ENCODE measurements at places on chromosomes 12 and 14.

DNA sequence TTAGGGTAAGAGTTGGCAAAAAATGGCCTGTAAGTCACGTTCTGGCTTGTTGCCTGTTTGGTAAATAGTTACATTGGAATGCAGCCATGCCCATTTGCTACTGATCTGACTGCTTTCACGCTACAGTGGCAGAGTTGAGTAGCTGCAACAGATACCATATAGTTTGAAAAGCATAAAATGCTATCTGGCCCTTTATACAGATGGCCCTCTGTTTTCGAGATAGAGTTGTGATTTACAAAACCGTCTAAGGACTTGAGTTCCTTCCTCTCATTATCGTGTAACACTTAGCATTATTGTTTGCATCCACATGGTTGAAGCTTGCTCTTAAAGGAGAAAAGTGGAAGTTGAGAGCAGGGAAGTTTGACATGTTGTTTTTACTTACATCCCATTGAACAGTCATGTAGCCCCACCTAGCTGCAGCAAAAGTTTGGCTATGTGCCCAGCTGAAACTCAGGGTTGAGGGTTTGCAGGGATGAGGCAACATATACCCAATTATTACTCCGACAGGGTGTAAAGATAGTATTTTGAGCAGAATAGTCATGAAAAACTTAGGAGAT lies 11.3 kb upstream of the SCFD1 start:
- no peak for DNase-seq

DNA sequence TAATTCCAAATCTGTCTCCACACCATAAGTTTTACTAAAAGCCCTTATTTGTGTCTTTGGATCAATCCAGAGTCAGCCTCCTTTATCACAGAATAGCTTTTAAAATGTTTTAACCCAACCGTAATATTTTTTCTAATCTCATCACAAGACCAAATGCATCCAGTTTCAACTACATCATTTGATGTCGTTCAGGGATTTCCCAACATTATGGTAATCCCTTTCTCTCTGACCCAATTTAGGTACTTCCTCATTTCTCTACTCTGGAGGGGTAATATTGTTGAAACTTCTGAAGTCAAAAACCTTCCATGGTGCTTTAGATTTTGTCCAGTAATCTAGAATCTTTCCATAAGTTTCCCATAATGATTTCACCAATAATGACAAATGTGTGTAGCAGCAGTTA lies 596.8 kb downstream of the SOX5 start:
- no peak for DNase-seq

GRCh38 chr14:68814539-68815297 lies 21.9 kb upstream of the ZFP36L1 start:
- DNase-seq: no peak

GRCh38 chr14:22095860-22096513 lies 422.4 kb upstream of the OR4E1 start:
- no peak for DNase-seq

DNA sequence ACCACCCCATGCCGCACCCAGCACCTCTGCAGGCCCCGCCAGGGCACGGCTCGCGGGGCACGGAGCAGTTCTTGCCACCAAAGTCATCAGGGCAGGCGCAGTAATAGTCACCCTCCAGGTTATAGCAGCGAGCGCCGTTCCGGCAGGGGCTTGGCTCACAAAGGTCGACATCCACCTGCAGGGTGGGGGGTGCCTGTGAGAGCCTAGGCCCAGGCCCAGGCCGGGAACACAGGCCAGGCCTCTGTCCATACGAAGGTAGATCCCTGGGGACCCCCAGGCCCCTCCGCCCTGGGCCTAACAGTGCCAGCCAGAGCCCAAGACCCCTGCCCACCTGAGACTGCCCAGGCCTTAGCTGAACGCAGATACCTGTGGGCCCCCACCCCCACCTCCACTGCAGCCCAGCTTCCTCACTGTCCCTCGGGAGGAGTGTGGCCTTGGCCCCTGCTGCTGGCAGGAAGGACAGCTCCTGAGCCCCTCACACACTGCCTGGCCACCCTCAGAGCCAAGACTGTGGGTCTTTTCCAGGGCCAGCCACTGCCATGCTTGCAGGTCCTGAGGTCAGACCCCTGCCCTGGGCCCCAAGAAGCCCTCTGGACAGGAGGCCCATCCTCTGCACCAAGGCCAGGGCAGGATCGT lies 19.3 kb downstream of the JAG2 start:
- no peak for DNase-seq

DNA sequence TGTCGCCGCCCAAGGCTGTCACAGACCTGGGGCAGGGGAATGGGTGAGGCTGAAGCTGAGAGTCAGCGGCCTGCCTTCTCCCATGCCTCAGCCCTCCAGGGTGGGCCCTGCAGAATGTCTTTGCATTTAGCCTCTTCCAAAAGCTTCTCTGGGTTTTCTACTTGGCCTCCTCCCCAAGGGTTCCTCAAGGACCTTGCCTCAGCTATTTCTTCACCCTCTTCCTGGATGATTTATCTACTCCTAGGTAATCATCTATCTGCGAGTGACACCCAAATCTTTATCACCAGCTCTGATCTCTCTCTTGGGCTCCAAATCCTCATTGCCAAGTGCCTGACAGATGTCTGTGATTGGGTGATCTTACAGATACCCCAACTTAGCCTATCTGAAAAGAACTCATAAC lies 4.7 kb upstream of the LPAR5 start:
- no peak for DNase-seq

DNA sequence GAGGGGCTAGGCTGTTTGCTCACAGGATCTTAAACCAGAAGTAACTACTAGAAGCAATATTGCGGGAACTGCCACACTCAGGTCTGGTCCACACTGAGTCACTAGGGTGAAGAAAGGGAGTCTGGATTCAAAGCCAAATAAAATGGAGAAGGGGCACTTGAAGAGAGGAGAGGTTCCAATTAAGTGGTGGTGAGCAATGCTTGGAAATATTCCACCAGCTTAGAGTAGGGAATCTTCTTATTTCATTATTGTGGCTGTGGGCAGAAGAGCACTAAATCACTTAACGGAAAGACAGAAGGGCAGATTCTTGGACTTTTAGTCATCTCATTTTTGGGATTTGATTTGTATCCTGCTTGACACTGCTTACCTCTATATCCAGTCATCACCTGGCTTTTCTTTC lies 48.6 kb upstream of the PPP1R12A start:
- DNase-seq: no peak

- DNase-seq: no peak
Observed at GRCh38 chr14:92914087-92914656, 8.8 kb upstream of the CHGA start.

DNA sequence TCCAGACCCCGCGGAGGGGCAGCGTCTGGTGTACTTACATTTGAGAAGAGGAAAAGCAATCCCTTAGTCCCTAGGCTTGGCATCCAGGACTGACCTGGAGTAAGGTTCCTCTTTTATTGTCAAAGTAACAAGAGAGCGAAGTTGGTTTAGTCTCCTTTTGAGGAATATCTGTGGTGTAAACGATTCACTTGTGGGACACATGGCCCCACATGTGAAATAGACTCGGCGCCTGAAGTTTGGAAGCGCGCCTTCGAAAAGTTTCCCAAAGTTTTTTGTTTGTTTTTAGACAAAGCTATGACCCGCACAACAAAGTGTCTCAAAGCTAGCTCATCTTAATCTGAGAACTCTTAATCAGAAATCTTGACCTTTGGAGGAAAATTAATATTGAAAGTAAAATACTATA lies 744 bp downstream of the STYX start:
- DNase-seq: no peak

GRCh38 chr12:64456119-64456518 lies 4.2 kb downstream of the TBK1 start:
- DNase-seq: no peak

GRCh38 chr14:88166616-88167015 lies 156.5 kb downstream of the KCNK10 start:
- DNase-seq: no peak
